Urothelium cell line (cell line): ENCODE measurements at places on chromosomes 4 and X.

DNA sequence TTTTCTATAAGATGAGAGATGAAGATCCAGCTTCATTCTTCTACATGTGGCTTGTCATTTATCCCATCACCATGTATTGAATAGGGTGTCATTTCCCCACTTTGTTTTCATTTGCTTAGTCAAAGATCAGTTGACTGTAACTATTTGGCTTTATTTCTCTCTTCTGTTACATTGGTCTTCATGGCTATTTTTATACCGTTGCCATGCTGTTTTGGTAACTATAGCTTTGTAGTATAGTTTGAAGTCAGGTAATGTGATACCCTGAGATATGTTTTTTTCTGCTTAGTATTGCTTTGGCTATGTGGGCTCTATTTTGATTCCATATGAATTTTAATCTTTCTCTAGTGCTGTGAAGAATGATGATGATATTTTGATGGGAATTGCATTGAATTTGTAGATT, 514.3 kb downstream of the GBA3 start:
- no peak for DNase-seq

- no peak for DNase-seq
Measured at GRCh38 chrX:116628464-116628863, 165.7 kb upstream of the CT83 start.

DNA sequence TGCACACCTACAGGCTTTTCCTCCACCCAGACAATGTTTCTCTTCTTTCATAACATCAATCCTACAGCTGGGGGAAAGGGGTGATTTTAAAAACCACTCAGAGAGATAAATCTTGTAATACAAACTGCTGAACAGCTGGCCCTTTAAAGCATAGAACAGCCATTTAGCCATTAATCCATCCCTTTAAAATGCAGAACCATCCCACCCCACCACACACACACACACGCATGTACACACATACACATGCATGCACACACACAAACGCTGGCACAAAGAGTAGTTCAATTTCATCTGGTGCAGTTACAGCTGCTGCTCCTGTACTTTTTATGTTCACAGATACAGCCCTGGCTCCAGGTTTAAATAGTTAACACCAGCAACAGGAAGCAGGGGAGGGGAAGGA, 426.1 kb downstream of the MID1IP1 start:
- DNase-seq = no peak

- DNase-seq = no peak
Measured at GRCh38 chr4:37317104-37317643, 72.6 kb downstream of the NWD2 start.

DNA sequence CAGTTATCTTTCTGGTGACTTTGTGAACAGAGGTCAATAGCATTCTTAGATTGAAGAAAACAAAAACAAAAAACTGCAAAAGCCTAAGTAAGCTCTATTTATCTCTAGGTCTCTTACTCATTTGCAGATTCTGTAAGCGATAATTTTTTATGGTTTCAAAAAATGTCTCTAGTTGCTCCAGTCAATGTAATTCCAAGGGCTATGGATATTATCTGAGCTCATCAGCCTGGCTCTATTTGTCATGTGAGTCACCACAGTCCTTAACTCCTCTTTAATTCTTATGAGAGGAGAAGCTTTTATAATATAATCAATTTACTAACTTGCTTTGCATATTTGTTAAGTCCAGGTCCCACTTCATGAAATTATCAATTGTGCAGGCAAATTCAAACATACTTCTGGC, 79.1 kb downstream of the NPFFR2 start:
- DNase-seq = no peak

DNA sequence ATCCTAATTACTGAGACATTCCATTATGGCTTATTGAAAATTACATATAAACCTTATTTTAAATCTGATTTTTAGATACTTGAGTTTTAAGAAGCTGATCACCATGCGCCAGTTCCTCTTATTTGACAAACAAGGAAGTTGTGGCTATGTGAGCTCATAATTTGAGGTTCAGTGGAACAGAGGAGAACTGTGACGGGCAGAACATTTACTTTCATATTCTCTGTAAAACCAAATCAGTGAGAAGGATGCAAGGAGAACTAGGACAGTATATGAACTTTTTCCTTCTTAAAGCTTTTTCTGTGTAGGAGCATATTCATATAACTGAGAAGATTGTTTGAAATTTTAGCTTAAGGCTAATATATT, 25.3 kb downstream of the STIM2 start:
- no peak for DNase-seq

DNA sequence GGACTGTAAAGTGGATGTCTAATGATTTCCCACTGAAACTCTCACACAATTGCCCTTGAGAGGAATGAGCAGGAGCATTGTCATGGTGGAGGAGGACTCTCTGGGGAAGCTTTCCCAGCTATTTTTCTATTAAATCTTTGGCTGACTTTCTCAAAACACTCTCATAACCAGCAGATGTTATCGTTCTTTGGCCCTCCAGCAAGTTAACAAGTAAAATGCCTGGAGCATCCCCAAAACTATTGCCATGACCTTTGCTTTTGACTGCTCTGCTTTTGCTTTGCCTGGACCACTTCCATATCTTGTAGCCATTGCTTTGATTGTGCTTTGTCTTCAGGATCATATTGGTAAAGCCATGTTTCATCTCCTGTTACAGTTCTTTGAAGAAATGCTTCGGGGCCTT, 120.2 kb upstream of the PDE5A start:
- no peak for DNase-seq

GRCh38 chr4:2333356-2333841, 71.5 kb upstream of the MXD4 start:
- no peak for DNase-seq

GRCh38 chr4:185700048-185700447, 111.9 kb downstream of the SORBS2 start:
- peak; percentile 47 for DNase-seq

- no peak for DNase-seq
Measured at GRCh38 chr4:37054531-37055077, 189.9 kb upstream of the NWD2 start.

DNA sequence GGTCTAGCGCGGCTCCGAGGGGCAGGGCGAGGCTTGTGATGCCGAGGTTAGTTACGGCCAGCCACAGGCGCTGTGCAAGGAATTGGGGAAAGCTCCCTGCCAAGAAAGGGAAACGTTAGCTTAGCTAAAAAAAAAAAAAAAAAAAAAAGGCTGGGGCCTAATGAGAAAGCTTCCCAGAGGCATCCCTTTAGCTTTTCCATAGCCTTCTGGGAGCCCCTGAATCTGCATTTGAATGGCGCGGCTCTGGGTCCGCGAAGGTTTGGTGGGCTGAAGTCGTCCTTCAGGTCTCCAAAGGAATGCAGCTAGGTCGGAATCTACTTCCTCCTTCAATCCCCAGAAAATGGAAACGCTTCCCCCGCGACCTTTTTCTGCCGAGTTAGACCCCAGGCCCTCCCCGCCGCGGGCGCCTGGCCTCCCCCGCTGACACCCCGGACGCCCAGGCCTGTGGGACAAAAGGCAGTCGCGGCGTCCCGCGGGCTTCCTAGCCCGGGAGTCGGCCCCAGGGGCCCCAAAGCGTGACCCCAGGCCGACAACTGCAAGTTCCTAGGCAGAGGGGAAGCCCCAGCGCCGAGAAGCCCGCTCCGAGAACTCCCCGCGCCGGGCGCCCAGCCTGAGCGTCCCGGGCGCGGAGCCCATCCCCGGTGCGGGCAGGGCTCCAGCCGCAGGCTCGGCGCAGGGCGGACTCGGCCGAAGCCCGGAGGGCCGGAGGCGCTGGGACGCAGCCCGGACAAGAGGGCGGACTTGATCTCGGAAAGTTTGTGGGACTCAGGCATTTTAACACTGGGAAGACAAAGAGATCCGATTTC, 605 bp upstream of the FAT1 start:
- peak; percentile 50 for DNase-seq

DNA sequence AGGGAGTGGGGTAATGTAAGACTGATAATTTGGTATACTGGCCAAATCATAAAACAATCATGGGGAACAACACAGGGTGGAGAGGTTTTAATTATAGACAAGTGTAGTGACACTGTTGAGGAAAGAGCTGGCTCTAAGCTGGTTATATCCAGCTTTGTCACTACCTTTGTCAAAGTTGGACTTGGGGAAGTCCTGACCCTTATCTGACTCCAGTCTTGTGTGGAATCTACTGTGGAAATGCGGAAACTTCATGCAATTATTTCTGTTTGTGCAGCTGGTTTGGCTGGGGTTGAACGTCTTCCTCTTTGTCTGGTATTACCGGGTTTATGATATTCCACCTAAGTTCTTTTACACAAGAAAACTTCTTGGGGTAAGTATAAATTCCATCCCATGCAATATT, 2.0 kb downstream of the CYBB start:
- DNase-seq = no peak

DNA sequence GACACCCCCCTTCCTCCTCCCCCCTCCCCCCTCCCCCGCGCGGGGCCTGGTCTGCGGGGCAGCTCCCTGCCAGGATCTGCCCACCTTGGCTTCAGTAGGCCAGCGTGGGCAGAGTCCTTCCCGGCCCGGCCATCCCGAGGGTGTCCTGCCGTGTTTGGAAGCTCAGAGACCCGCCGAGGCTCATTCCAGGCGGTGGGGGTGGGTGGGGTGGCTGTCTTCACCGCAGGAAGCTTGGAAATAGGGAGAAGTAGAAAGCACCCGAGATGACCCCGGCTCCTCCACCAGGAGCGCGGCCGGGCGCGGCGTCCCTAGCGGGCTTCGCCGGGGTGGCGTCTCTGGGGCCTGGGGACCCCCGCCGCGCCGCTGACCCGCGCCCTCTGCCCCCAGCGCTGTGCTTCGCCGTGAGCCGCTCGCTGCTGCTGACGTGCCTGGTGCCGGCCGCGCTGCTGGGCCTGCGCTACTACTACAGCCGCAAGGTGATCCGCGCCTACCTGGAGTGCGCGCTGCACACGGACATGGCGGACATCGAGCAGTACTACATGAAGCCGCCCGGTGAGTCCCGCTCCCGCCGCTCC, 1.6 kb downstream of the NAT8L start:
- no peak for DNase-seq

- no peak for DNase-seq
Measured at GRCh38 chr4:120865985-120866384, 56.5 kb downstream of the PRDM5 start.

GRCh38 chrX:39577206-39577984, 520.4 kb downstream of the BCOR start:
- no peak for DNase-seq

- DNase-seq = no peak
Measured at GRCh38 chr4:173174594-173175012, 6.0 kb downstream of the GALNT7 start.

DNA sequence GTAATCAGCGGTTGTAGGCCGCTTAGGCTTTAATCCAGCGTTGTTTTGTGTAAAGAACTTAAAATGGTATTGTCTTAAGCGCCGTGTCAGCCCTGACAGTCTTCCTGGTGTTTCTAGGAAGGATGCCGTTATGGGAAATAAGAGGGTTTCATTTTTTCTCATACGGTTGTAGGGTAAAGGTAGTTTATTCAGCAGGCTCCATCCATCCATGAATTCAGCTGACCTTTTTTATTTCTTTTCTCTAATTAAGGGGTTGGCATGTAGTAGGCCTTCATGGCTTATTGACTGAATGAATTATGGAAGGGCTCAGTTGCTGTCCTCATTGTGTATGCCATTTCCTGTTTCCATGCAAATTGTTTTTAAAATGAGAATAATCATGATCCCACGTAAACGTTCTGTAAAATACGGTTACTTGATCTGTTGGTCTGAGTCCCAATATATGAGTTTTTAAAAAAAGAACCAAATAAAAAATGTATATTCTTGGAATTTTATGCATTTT, 693 bp downstream of the OCIAD1 start:
- no peak for DNase-seq

- DNase-seq = no peak
Measured at GRCh38 chrX:153966283-153966688, 5.3 kb downstream of the HCFC1 start.

DNA sequence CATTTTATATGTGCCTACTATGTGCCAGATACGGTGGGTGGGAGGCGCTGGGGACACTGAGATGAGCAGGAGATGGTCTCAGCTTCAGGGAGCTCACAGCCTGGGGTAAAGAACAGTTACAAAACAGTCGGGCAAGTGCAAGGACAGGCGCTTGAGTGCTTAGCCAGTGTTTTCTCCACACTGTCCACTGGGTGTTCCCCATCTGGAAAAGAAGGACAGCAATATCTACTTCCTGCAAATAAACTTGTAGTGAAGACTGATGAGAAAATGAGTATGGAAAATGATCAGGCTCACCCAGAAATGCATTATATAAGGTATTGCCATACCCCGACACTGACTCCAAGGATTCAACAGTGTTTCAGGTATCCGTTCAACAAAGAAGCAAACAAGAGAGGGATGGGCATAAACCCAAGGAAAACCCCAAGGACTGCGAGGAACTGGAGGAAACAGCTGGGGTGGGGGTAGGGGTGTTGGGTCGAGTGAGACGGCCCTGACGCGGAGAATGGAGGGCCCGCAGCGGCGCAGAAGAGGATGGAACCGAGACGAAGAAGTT, 835 bp downstream of the TMEM185A start:
- DNase-seq = peak; percentile 5

DNA sequence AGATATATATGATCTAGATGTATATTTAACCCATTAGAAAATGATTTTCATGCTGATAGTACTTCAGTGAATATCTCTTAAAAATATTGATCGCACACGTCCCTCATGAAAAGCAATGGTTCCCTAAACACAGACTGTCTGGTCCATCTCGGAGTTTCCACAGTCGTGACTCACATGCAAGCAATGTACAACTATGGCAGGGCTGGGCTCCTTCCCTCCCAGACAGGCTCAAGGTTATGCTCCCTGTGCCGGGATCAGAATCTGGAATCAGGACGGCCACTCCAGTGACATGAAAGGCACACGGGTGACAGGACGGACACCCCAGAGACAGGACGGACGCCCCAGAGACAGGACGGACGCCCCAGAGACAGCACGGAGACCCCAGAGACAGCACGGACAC, 40.2 kb upstream of the PPP2R3B start:
- peak; percentile 56 for DNase-seq

DNA sequence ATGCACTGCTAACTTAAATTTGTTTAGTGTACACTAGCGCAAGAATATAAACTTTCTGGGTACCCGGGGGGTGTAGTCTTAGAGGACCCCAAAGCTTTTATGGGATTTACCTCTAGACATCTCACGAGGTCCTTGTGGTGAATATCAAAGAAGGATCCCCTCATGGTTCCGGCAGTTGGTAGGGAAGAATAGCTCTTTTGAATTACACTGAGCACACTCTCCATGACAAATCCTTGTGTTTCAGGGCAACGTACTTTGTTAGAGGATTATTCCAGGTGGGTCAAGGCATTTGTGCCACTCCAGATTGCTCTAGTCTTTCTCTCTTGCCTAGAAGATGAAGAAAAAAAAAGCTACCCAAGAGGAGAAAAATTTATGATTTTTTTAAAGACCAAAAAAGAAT, 387.6 kb downstream of the PDHA2 start:
- DNase-seq = no peak

DNA sequence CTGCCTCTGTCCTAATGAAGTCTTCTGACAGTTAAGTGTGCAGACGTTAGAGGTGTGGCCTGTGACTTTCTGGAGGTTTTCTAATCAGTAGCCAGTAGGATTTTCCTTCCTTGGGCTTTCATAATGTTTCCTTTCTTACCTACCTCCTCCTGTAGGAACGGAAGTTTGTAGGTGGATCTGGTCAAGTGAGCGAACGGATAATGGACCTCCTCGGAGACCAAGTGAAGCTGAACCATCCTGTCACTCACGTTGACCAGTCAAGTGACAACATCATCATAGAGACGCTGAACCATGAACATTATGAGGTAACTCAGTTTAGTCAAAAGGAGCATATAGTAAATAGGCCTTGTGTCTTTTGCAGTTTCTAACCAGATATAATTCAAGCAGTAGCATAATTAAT, 75.0 kb downstream of the MAOA start:
- no peak for DNase-seq

GRCh38 chr4:187175197-187175596, 451.5 kb upstream of the FAT1 start:
- DNase-seq = no peak

GRCh38 chrX:1493412-1493811, 40.7 kb upstream of the ASMTL start:
- DNase-seq = no peak
